Stimulated activated CD8-positive, alpha-beta memory T cell treated with anti-CD3 and anti-CD28 coated beads, Interleukin-15, amount 100 ng/mL, for 48 hours (primary cell): ENCODE measurements at places on chromosomes 4 and X.

- DNase-seq, result no peak
Observed at GRCh38 chr4:102734116-102734515, 26.7 kb downstream of the MANBA start.

GRCh38 chr4:77465271-77465670 lies 140.3 kb upstream of the CXCL13 start:
- DNase-seq, result peak; percentile 10

DNA sequence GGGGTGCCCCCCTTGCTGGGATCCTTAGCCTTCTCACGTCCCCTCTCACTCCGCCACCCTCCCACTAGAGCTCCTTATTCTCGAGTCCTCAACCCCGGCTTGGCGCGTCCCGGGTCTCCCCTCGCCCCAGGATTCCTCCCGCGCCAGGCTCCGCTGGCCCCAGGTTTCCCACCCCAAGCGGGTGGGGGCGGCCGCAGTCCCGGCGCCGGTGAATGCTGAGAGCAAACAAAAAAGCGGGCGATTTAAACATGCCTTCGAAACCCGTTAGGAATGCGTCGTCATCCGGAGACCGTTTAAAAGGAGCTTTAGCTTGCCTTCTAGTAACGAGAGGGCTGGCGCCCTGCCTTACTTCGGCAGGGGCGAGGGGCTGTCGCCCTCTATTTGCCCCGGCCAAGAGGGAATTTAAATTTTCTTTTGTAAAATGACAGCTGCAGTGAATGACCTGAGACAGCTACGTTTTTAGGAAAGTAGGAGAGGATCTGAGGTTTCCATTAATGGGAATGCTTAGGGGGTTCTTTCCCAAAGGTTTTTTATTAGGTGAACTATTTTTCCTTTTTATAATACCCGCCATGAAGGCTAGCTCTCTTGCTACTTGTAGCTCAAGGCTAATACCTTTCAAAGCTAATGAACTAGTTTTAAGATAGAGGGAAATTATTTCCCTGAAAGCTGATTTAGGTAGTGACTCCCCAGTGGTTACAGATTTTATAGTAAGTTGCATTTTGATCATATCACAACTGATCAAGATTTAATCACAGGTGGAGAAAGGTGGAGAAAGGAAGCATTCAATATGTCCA lies 3.1 kb downstream of the JADE1 start:
- DNase-seq, result peak; percentile 15

- DNase-seq, result no peak
Observed at GRCh38 chrX:131061306-131061705, 3.2 kb downstream of the ARHGAP36 start.

- no peak for DNase-seq
Observed at GRCh38 chrX:129632443-129632842, 22.3 kb downstream of the APLN start.

DNA sequence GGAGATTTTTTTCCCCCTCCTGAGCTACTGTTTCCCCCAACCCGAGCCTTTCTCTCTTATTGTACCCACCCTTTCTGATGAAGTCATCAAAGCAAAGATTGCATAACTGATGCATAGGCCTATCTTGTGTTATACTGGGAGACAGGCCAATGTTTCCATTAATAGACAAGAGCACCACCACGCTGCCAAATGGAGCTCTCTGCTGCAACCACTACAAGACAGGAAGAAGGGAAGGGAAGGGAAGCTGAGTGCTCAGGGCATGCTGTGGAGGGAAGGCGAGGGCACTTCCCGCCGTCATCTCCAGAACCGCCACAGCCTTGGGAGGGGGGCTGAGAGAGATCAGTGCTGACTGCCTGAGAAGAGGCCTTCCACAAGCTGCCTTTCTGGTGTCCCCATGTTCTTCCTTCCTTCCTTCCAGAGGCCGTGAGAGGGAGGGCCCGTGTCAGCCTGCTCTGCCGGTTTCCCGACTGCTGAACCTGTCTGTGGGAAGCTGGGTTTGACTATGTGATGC lies 75.0 kb downstream of the MGST2 start:
- no peak for DNase-seq

DNA sequence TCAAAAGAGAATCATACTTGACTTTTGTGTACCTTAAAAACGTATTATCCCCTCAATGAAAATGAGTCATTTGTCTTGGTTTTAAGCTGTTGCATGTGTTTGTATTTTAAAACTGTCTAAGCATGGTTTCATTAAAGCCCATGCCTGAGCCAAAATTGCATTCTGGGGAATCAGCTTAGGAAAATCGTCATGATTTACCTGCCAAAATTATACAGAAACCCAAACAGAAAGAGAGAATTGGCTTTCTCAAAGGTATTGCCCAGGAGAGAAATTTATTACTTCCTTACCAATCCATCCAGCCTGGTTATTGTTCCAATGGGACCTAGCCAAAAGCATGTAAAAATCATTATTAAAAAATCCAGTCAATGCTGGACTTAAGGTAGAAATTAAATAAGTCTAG lies 37.6 kb downstream of the GPR174 start:
- DNase-seq, result no peak

DNA sequence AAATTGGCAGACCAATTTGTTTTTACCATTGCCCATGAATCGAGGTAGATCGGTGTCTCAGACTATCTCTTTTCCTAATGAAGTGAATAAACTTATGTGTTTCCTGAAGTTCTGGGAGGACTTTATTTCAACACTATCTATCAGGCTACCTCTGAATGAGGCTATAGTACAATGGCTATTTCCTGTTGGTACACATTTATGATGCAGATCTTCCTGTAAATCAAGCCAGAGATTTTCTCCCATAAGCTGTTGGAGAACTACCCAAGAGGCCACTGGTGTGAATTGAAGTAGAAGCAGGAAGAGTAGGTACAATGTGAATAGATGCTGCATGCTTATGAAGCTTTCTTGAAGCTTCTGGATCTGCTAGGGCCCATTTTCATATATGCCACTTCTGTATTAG lies 16.0 kb downstream of the TXK start:
- no peak for DNase-seq

- no peak for DNase-seq
Observed at GRCh38 chr4:183441276-183441675, 3.2 kb upstream of the CDKN2AIP start.

- no peak for DNase-seq
Observed at GRCh38 chr4:3118312-3118711, 43.8 kb downstream of the HTT start.

DNA sequence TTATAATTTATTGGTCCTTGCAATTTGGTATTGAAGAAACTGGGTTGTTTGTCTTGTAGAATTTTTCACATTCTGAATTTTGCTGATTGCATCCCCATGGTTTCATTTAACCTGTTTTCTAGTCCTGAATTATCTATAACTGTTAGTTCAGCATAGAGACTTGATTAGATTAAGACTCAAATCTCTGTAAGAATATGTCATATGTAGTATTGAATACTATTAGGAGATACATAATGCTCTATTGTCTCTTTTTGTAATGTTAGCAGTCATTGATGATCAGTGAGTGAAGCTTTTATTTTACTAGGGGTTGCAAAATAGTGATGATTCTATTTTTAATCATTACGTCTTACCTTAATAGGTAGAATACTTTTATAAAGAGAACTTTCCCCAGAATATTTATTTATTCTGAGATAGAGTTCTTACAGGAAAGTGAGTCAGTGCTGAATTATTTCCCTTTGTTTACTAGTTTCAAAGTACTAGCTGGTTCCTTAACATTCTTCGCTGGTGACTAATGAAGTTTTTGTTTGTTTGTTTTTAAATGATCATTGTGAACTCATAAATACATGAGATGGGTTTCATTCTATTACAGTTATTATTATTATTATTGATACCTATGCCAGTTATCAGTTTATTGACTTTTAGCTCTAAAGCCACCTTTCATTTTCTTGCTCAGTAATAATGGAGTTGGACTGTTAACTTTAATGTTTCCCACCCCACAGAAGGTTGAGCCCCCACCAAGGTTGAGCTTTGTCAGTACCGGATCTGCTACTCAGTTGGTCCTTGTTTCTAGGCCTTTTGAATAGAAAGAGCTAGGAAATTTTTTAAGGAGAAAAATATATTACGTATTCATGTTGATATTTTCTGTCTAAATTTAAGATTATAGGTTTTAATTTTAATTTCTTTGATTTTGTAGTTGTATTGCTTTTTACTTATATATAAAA lies 102.3 kb downstream of the LARP1B start:
- DNase-seq, result no peak

DNA sequence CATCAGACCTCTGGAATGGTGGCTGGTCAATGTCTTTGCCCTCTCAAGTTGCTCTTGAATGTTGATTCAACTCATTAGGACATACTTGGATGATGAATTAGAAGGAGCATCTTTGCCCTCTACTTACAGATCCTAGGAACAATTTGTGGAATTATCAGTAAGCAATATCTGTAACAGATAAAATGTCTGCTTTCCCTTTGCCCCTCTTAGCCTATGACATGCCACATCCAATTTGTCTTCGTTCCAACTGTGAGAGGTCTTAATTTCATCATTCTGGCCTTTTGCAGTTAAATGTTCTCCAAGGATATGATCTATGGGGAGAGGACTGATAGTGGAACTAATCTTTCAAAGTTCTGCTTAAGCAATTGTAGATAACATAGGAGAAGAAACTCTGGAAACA lies 148.3 kb downstream of the PDE5A start:
- DNase-seq, result no peak

- DNase-seq, result no peak
Observed at GRCh38 chrX:102599951-102600579, 750 bp downstream of the ARMCX5 start.

DNA sequence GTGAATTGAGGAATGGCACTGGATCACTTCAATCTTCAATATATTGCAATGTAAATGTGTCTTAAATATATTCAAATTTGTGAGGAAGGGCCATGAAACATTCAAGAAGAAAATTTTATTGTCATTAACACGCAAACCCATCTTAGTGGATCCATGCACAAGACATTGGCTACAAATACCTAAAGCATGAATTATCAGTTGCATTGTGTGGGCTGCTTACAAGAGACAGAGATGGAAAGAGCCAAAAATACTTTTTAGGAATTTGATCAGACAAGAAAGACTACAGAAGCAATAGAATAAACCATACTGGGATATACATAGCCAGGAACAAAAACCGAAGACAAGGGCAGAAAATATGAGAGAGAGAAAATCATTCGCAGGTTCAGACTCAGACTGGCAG lies 616.2 kb upstream of the GRIA3 start:
- no peak for DNase-seq
